ENCODE measurements at places on chromosomes 7 and 10.

- DNase-seq: no peak
Measured at GRCh38 chr7:99975782-99976521, at the start of gene AZGP1. TSS of gene AZGP1 (minus strand) at chr7:99976031. CDS start at chr7:99976020, 11 bp downstream.

DNA sequence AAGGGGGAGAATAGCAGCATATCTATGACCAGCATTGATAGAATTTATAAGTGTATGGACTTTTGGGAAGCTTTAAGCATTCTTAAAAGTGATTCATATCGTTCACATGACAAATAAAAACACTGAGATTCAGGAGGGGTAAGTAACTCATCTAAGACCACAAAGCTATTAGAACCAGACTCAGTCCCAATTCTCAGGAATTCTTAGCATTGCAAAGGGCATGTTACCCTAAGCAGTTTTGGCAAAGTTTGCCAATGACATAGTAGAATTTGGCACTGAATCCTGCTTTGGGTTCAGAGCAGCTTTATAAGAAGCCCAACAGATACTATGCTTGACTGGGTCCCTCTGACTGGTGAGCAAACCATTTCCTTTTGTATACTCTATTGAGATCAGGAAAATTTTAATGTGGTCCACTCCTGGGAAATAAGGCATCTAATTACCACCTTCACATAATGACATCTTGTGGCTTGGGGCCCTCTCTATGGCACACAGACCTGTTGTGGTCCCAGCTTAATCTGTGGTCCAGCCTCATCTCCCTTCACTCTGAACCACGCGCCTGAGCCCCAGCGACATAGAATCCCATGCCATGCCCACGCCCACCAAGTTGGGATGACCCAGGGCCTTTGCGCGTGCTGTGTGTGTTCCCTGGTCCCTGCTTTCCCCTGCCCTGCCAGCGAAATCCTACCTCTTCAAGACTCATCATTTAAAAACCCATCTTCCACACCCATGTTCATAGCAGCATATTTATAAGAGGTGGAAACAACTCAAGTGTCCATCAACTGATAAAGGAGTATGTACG is 37.5 kb upstream of the DOCK1 start:
- peak; percentile 99 for DNase-seq

GRCh38 chr7:139094596-139094995 is 14.9 kb downstream of the ZC3HAV1 start:
- DNase-seq: no peak

DNA sequence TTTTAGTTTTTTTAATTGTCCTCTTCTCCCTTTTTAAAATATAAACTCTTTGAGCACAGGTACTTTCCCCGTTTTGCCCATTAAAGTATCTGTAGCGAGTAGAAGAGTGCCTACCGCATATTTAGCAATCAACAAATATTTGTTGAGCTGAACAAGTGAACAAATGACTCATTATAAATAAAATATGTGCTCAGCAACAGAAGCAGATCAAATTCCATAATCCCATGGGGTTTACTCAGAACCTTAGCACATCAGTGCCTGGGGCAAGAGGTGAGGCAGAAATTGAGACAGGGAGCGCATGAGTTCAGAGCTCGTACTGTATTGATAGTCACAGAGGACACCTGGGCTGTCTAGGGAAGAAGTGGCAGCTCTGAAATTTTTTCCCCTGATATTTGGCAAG is 161.0 kb downstream of the SEM1 start:
- no peak for DNase-seq

- no peak for DNase-seq
Measured at GRCh38 chr7:126996659-126997058, 256.1 kb downstream of the GRM8 start.

- no peak for DNase-seq
Measured at GRCh38 chr7:41252957-41253356, 449.9 kb downstream of the INHBA start.

DNA sequence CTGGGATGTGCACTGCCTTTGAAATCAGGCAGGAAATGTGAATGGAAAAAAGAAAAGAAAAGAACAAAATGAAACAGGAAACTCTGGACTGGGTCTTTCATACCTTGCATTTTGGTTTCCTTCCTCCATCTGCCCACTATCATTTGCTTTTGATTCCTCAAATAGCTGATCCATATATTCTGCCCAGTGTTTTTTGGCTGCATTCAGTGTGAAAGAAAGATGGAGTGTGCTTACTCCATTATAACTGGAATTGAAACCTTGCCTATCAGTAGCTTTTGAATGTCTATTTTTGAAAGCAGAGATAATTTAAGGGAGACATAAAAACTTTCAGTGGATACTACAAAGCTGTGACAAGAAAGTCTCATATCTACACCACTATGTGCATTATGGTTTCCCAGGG is 64.1 kb upstream of the ASAH2 start:
- no peak for DNase-seq

- no peak for DNase-seq
Measured at GRCh38 chr7:116265881-116266280, 55.5 kb downstream of the TES start.

GRCh38 chr10:78361031-78361430 is 327.4 kb downstream of the RPS24 start:
- DNase-seq: no peak

- no peak for DNase-seq
Measured at GRCh38 chr10:108817584-108817983, 1105.7 kb downstream of the XPNPEP1 start.

- no peak for DNase-seq
Measured at GRCh38 chr10:114719311-114719710, 61.2 kb upstream of the ABLIM1 start.

DNA sequence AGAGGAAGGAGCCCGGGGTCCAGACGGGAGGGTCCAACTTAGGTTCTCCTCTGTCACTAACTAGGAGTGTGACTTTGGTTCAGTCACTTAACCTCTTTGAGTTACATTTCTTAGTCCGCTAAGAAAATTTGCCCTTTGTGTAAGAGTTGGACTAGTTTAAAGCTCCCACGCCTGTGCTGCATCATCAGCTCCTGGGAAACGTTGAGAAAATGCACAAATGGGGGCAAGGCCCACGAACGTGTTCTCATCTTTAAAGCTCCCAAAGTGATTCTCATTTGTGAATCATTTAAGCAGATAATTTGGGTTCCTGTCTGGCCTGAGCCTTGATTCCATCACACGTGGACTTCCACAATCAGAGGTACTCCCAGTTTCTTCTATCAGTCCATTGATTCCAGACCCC is 6.3 kb downstream of the ZNF467 start:
- no peak for DNase-seq

- DNase-seq: no peak
Measured at GRCh38 chr10:93154531-93154930, 80.8 kb downstream of the CYP26A1 start.

All from fibroblast of skin of left biceps (primary cell).